Muscle of arm (tissue), 14 donors: ENCODE measurements at places on chromosomes 5 and 9.

DNA sequence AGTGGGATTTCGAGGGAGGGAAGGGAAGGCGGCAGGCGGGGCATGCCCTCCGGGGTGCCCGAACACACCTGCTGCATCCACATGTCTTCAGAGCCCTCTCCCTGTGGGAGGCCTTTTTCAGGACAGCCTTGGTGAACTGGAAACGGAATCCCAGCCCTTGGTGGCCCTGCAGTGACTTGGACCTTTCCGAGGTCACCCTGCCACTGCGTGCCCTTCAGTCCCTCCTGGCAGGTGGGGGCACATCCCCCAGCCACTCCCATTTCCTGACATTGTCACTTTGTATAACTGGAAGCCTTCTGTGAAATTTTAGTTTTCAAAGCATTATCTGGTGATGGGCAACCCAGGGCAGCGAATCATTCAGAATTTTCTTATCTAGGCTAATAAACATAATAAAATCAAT lies 11.0 kb upstream of the AHRR start:
- DNase-seq: no peak

- DNase-seq: no peak
Measured at GRCh38 chr9:33255014-33255413, 9.5 kb downstream of the BAG1 start.

DNA sequence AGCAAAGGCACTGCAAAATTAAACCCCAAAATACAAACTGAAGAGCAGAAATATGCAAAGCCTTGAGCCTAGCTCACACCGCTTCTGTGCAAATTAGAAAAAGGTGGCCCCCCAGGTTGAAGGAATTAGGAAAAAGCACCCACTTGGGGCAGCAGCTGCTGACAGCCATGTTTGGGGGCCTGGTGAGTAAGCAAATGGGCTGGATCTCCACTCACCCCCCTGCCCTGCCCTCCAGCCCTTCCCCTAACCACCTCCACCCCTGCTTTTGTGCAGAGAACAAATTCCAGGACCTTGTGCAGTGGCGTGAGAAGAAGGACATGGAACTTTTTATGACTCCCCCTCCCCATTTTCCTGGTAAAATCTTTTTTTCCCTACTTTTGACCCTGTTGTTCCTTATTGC lies 92.0 kb upstream of the DNAH5 start:
- DNase-seq: no peak

DNA sequence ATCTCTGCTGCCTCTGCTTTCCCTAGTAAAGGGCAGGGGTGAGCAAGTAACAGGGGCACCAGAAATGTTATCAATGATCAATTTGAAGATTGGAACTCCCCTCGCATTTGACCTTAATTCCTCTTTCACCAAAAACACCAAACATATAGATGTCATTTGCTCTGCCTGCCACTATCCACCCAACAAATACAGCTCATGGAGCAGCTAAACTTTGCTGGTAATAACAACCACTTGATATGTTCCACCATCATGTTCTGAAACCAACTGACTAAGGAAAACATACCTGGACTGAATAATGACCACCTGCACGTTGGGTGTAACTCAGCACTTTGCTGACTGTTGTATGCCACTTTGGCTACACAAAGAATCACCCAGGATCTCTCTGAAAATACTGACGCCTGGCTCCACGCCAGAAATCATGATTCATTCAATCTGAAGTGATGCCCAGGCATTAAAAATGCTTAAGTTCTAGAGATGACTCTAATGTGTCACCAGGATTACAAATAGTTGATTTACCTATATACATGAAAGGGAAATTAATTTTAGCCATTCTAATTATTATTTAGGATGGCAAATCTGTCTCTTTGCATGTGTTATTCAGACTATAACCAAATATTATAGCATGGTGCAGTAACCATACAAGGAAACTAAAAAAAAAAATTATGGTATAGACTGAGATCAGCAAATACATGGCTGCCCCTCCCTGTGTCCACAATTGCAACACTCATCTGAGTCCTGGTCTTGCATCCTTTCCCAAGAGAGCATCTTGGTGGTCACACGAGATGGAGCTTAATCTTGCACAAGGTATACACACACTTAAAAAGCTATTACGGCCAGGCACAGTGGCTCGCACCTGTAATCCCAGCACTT lies 43.1 kb upstream of the TTC39B start:
- no peak for DNase-seq

- DNase-seq: no peak
Measured at GRCh38 chr5:171421331-171422262, 2.1 kb downstream of the FGF18 start.

- DNase-seq: no peak
Measured at GRCh38 chr5:13997514-13997913, 53.0 kb upstream of the DNAH5 start.
